ENCODE measurements at places on chromosomes 16 and 17. TPM values are rescaled to one million over a fixed set of nuclear protein-coding genes. Genes with fewer than 3 reads are reported as not detected.

LITAFD gene
- total RNA-seq = not detected

DNA sequence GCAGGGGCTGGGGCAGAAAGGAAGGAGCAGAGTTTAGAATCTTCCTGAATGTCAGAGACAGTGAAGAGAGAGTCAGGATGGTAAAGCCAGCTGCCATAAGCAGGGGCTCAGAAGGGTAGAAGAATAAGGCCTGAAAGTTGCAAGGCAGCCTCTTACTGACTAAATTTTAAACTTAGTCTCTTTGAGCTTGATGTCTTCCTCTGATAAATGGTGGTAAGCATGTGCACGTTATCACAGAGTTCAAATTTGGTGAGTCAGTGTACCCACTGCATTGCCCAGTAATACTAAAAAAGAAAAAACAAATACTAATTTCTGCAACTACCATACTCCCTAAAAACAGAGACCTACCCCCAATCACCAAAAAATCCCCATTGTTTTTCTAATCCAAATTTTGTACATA, 45.2 kb downstream of the SIAH1 start:
- H3K4me1 ChIP-seq = peaks cover 5% of the 10 kb centered on the region
- peaks cover 52% of the 10 kb centered on the region for H3K36me3 ChIP-seq
- H3K27ac ChIP-seq = peak overlapping the region; percentile 2

DNA sequence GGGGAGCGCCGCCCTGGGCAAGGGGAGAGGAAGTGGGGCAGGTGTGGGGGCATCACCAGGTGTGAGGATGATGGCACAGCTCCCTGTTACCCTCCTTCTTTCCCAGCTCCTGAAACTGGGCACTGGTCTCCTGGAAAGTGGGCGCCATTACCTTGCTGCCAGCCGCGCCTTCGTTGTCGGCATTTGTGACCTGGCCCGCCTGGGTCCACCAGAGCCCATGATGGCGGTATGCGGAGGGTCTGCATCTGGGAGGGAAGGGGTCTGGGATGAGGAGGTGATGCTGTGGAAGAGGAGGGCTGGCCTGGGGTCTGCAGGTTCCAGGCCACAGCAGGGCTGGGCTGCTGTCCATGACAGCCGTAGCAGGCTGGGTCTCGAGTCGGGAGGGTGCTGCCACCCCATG, 5.5 kb downstream of the ACAP1 start:
- H3K27me3 ChIP-seq = no peaks in the 10 kb centered on the region
- H3K4me1 ChIP-seq = peaks cover 18% of the 10 kb centered on the region
- peaks cover 44% of the 10 kb centered on the region for H3K36me3 ChIP-seq
- peak overlapping the region; percentile 34 for H3K27ac ChIP-seq

DNA sequence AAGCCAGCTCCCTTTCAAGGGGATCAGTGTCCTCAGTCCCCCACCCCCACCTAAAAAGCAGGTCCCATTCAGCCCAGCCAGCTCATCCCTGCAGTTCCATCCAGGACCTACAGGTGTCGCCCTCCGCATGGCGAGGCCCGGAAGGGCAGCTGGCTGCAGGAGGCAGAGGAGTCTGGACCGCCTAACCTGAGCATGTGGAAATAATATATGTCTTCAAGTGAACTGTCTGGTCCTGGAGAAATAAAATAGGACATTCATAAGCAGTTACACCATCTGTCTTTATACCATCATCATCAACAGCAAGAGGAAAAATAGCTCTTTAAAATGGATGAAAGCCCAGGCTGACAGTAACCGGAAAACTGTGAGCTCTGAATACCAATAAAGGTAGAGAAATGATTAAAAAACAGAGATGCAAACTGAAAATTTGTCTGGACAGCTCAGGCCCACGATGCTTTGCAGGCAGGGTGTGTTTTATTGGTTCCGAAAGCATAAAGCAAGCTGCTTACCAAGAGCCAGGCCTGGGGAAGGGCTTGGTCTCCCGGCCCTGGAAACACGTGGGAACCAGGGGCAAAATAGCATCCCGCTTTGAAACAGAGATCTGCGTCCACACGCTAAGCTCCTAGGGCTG, 215.2 kb downstream of the ZFHX3 start:
- peaks cover 3% of the 10 kb centered on the region for H3K27me3 ChIP-seq
- H3K36me3 ChIP-seq = no peaks in the 10 kb centered on the region
- peak; percentile 93 for DNase-seq
- no peak overlapping the region for H3K4me3 ChIP-seq
- no peak overlapping the region for H3K27ac ChIP-seq

- H3K36me3 ChIP-seq = no peaks in the 10 kb centered on the region
- DNase-seq = no peak
- H3K27ac ChIP-seq = no peak overlapping the region
- no peaks in the 10 kb centered on the region for H3K4me1 ChIP-seq
- H3K27me3 ChIP-seq = peaks cover 20% of the 10 kb centered on the region
Observed at GRCh38 chr17:62935098-62935497, 30.9 kb upstream of the TANC2 start.

- H3K4me3 ChIP-seq = no peak overlapping the region
- H3K36me3 ChIP-seq = no peaks in the 10 kb centered on the region
- H3K27ac ChIP-seq = no peak overlapping the region
- no peak for DNase-seq
- H3K27me3 ChIP-seq = peaks cover 2% of the 10 kb centered on the region
- H3K4me1 ChIP-seq = no peaks in the 10 kb centered on the region
Observed at GRCh38 chr17:15124746-15125145, 140.4 kb downstream of the PMP22 start.

DNA sequence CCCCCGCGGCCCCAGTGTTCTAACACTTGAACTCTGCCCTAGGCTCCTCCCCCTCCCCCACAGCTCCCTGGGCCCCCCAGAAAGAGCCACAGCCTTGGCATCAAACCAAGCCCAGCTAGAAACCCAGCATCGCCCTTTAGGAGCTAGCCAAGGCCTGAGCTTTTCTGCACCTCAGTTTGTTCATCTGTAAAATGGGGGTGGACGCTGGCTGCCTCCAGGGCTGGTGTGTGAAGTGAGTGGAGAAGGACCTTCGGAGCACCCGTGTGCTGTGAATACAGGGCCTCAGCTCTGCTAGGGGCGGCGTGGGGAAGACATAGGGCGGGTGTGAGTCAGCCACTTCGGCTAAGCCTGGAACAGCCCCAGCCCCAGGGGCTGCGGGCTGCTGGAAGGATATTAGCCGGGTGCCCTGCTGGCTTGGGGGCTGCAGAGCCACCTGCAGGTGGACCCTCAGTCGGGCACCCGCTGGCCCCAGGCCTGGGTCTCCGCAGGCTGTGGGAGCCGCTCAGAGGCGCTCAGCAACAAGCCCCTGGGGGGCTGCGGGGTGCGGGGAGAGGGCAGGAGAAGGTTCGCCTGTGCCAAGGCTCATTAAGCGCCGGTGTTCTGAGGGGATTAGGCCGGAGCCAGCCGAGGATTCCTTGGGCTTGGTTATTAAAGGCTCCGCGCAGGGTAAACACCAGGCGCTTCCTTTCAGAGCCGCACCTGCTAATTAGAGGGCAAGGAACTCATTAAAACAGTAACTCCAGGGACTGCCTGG, 217.0 kb upstream of the CIBAR2 start:
- H3K27me3 ChIP-seq = peaks cover 11% of the 10 kb centered on the region
- H3K4me1 ChIP-seq = peaks cover 5% of the 10 kb centered on the region
- no peak overlapping the region for H3K4me3 ChIP-seq
- no peak for DNase-seq

DNA sequence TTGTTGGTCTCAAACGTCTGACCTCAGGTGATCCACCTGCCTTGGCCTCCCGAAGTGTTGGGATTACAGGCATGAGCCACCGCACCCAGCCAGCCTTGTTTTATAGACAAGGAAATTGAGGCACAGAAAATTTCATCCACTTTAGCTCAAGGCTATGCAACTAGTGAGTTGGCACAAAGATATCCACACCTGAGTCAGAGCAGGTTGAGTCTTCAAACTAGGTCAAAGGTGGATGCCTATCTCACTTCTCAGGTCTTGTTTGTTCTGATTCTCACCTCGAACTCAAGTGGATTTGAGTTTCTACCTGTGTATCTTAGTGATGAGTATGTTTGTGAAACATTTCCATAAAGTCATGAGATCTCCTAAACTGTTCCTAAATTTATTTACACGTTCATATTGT, 35.6 kb upstream of the GAS7 start:
- H3K4me3 ChIP-seq = no peak overlapping the region
- H3K27ac ChIP-seq = no peak overlapping the region
- H3K4me1 ChIP-seq = no peaks in the 10 kb centered on the region
- no peaks in the 10 kb centered on the region for H3K36me3 ChIP-seq
- no peak for DNase-seq
- H3K27me3 ChIP-seq = no peaks in the 10 kb centered on the region

GRCh38 chr17:43020789-43021740, 1.1 kb downstream of the VAT1 start:
- H3K27ac ChIP-seq = peak overlapping the region; percentile 66
- peaks cover 14% of the 10 kb centered on the region for H3K27me3 ChIP-seq
- H3K4me1 ChIP-seq = peaks cover 32% of the 10 kb centered on the region
- H3K36me3 ChIP-seq = no peaks in the 10 kb centered on the region

DNA sequence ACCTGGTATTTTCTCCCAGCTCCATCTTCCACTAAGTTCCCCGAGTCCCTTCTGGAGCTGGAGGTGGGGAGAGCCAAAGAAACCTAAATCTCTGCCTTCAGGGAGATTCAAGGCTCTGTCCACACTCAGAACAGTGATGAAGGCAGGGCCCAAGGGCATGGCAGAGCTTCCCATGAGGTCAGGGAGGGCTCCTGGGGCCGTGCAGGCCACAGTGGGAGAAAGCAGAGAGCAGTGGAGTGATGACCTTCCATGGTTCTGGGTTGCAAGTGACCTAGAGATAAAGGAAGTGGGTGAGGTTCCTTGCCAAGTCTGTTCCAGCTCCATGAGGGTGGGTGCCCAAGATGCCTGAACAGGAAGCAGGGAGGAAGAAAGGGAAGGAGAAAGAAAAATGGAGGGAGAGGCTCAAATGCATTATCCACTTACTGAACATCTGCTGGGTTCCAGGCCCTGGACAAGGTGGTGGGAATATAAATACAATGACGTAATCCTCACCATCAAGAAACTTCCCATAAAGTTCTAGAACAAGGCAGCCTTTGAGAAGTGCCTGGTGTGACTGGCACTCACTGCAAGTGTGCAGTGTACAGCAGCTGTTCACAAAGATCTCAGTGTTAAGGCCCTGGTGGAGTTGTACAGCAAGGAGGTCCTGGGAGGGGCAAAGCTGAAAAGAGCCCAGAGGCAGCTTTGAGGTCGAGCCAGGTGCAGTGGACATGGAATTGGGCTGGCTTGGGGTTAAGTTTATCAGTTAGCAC, 13.3 kb downstream of the TBKBP1 start:
- H3K27ac ChIP-seq = peak overlapping the region; percentile 98
- peaks cover 69% of the 10 kb centered on the region for H3K4me1 ChIP-seq
- H3K36me3 ChIP-seq = peaks cover 13% of the 10 kb centered on the region

GRCh38 chr17:71511266-71511995, 609.4 kb upstream of the SOX9 start:
- H3K27ac ChIP-seq = no peak overlapping the region
- no peaks in the 10 kb centered on the region for H3K36me3 ChIP-seq
- no peaks in the 10 kb centered on the region for H3K4me1 ChIP-seq
- no peak overlapping the region for H3K4me3 ChIP-seq
- no peaks in the 10 kb centered on the region for H3K27me3 ChIP-seq
- DNase-seq = no peak

- no peak overlapping the region for H3K27ac ChIP-seq
- H3K36me3 ChIP-seq = no peaks in the 10 kb centered on the region
- peaks cover 31% of the 10 kb centered on the region for H3K4me1 ChIP-seq
- DNase-seq = no peak
- no peak overlapping the region for H3K4me3 ChIP-seq
- H3K27me3 ChIP-seq = no peaks in the 10 kb centered on the region
Observed at GRCh38 chr16:56776562-56776961, 46.6 kb downstream of the NUP93 start.

- peak overlapping the region; percentile 93 for H3K4me3 ChIP-seq
- DNase-seq = peak; percentile 72
- peak overlapping the region; percentile 84 for H3K27ac ChIP-seq
- H3K27me3 ChIP-seq = no peaks in the 10 kb centered on the region
- peaks cover 64% of the 10 kb centered on the region for H3K4me1 ChIP-seq
Observed at GRCh38 chr17:35238821-35239220, 4.1 kb upstream of the SLFN5 start.

DNA sequence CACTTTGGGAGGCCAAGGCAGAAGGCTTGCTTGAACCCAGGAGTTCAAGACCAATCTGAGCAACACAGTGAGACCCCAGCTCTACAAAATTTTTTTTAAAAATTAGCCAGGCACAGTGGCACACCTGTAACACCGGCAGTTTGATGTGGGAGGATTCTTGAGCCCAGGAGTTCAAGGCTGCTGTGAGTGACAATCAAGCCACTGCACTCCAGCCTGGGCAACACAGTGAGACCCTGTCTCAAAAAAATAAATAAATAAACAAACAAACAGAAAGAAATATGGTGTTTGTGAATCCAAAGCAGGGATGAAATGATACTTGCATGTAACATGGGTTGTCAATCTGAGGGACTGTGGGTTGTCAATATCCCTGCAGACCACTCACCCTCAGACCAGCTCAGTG, 16.6 kb downstream of the FBXO31 start:
- peaks cover 15% of the 10 kb centered on the region for H3K36me3 ChIP-seq
- no peak for DNase-seq
- H3K4me1 ChIP-seq = peaks cover 35% of the 10 kb centered on the region
- no peaks in the 10 kb centered on the region for H3K27me3 ChIP-seq
- no peak overlapping the region for H3K4me3 ChIP-seq
- no peak overlapping the region for H3K27ac ChIP-seq

DNA sequence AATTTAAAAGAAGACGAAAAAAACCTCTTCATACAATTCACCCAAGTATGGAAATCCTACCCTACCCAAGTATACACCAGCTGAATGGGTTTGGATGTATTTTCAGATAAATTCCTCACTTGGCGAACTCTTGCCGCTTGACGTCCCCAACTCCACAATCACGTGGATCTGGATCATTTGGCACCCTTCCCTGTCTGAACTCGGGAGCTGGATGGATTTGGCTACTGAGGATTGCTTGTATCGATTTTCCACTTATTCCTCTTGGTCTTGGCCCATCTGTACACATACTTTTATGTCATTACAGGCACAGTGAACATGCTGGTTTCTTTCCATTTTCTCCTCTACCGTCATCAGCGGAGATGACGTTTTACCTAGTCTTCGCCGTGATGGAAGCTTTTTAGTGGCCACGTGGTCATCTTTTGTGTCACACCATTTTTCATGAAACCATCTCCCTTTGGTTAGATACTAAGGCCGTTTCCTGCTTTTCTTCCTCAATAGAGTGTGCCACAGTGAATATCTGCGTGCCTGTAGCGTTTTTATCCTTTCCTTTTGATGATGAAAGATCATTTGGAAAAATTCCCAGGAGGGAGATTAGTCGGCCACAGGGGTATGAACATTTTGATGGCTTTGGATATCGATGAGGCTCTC, 47.1 kb downstream of the CMIP start:
- no peak overlapping the region for H3K4me3 ChIP-seq
- H3K27me3 ChIP-seq = no peaks in the 10 kb centered on the region
- peaks cover 7% of the 10 kb centered on the region for H3K36me3 ChIP-seq
- DNase-seq = no peak

- no peak overlapping the region for H3K4me3 ChIP-seq
- peaks cover 27% of the 10 kb centered on the region for H3K27me3 ChIP-seq
- peak overlapping the region; percentile 20 for H3K27ac ChIP-seq
- H3K36me3 ChIP-seq = no peaks in the 10 kb centered on the region
- no peak for DNase-seq
- no peaks in the 10 kb centered on the region for H3K4me1 ChIP-seq
Observed at GRCh38 chr17:81338274-81339190, 43.4 kb upstream of the SLC38A10 start.

- no peak for DNase-seq
- peak overlapping the region; percentile 68 for H3K27ac ChIP-seq
- no peaks in the 10 kb centered on the region for H3K27me3 ChIP-seq
- no peak overlapping the region for H3K4me3 ChIP-seq
- no peaks in the 10 kb centered on the region for H3K36me3 ChIP-seq
- peaks cover 73% of the 10 kb centered on the region for H3K4me1 ChIP-seq
Observed at GRCh38 chr16:11235703-11235991, 20.4 kb downstream of the SOCS1 start.

- H3K4me3 ChIP-seq = no peak overlapping the region
- DNase-seq = no peak
- no peak overlapping the region for H3K27ac ChIP-seq
- H3K27me3 ChIP-seq = no peaks in the 10 kb centered on the region
- peaks cover 53% of the 10 kb centered on the region for H3K36me3 ChIP-seq
Observed at GRCh38 chr17:1067282-1067956, 70.5 kb downstream of the TIMM22 start.
